ENCODE measurements at places on chromosomes 3 and 15.

- no peak for DNase-seq
These were observed 18.4 kb downstream of the CLDN1 start for GRCh38 chr3:190303884-190304283.

GRCh38 chr15:67792250-67792942 lies 32.9 kb upstream of the SKOR1 start:
- no peak for DNase-seq

DNA sequence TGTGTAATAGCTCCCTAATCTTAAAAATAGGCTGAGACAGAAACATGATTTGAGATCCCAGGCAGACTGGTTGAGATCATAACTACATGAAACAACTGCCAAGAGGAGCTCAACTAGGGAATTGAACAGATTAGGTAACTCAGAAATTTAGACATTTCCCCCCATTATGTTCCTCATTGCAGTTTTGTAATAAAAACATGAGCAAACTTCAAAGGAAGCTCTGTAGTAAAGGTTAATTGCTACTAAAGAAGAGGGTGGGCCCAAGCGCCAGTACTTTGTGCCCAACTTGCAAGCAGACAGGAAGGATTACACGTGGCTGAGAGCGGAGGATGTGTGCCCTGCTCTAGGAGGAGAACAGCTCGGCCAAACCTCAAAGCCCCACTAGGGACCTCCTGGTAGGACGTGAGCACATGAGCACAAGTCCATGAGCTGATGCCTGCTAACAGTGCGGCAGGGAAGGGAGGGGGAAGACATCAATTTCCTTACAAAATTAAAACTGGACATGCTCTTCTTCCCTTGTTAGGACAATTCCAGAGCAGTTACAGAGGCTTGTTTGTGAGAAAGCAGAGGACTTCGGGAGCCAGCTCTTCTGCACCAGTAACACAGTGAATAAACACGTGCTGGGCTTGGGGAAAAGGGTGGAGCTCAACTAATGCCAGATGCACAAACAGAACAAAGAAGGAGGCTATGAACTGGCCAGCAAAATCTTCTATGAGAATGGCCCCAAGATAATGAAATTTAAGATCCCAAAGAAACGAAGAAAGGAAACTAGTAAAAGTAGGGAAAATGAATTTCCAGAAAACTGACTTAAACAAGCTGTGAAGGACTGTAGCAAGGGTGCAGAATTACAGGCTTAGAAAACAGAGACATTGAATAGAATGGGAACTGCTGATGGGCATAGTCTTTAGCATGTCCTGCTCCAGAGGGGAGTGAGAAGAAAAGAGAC lies 275.5 kb downstream of the MECOM start:
- no peak for DNase-seq

DNA sequence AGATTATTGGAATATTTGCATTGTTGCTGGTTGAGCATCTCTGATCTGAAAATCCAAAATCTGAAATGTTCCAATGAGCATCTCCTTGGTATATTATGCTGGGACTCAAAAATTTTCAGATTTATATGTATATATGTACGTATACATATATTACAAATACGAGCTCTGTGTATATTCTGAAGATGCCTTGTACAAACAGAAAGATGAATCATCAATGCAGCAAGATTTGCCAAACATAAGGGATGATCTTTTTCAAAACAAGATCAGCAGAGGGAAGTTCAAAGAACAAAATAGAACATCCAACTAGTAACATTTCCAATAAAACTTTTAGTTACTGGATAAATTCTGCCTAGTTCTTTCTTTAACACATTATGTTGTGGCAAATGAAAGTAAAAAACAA lies 42.5 kb downstream of the HERC1 start:
- no peak for DNase-seq

DNA sequence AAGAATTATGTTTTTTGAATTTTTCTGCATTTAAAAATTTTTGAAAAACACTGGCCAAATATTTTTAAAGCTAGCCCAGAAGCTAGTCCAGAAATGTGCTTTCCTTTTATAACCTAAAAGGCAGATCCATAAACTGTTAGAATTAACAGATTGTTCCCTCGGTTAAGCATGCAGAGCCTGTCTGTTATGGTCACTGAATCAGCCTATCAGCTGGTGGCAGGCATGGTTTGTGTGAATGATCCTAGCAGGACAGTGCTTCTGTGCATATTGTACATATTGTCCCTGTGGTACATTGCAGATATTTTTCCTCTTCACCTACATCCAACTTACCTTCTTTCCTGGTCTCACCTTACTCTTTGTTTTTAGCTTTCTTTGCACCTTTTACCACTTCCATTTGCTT lies 53.3 kb downstream of the RARB start:
- DNase-seq = no peak

DNA sequence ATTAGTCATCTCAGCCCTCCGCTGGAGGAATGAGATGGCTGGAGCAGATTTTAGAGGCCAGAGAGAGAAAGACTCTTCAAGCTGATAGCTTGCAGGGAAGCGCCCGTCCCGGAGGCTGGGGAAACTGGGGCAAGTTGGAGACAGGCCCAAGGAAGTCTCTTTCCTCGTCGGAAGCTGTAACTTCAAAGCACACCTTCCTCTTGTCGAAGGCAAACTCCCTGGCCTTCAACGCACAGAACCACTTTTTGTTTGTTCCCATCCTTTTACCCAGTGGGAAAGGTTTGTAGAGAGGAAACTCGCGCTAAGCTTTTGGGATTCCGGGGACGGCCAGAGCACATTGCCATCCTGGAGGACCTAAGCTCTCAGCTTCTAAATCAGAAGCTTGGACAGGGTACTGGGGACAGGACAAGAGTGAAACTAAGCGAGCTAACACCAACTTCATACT lies 900 bp upstream of the EOMES start:
- no peak for DNase-seq

DNA sequence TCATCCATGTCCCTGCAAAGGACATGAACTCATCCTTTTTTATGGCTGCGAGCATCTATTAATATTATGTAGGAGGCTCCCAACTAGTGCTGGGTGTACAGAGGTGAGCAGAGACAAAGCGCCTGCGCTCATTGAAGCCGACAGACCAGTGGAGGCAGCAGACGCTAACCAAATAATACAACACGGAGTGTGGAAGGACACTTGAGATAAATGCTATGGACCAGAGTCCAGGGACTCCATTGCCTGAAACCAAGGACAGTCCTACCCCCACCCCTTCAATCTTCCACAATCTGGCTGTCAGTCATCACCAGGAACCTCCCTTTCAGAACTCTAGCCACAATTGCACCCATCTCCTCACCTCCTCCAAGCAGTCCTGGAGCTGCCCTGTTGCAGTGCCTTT lies 41.5 kb downstream of the KLHL6 start:
- no peak for DNase-seq

- DNase-seq = no peak
These were observed 34.8 kb upstream of the FAM174B start for GRCh38 chr15:92690395-92690794.

GRCh38 chr3:14463330-14464140 lies 61.1 kb downstream of the SLC6A6 start:
- peak; percentile 31 for DNase-seq

DNA sequence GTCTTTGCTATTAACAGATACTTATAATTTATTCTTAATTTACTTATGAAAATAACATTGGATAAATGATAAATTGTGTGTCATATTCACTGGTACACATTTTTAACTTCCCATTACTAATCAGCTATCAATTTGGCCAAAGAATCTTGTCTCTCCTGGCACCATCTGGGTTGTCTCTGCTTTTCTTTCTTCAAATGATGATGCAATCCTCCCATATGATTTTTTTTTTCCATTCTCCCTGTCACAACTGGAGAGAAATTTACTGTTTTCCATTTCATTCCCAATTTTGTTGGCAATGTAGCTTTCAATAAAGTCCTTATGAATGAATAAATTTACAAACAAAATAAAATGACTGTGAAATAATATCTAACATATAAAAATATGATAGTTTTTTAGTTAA lies 743.7 kb upstream of the EPHA6 start:
- DNase-seq = no peak

DNA sequence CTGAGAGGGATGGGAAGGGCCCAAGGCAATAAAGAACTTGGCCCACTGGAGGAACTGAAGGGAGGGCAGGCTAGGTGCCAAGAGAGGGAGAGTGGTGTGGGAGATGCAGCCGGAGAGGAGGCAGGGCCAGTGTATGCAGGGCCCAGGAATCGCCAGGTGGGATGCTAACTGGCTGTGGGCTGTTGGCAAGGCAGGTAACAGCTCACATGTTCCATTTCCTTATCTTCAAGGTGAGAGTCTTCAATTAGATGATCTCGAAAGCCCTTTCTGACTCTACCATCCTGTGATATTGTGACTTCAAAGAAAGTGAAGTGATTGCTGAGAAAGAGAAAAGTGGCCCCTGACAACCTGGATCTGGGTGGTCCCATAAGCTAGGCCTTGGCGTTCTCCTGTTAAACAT lies 49.0 kb downstream of the CASR start:
- no peak for DNase-seq

DNA sequence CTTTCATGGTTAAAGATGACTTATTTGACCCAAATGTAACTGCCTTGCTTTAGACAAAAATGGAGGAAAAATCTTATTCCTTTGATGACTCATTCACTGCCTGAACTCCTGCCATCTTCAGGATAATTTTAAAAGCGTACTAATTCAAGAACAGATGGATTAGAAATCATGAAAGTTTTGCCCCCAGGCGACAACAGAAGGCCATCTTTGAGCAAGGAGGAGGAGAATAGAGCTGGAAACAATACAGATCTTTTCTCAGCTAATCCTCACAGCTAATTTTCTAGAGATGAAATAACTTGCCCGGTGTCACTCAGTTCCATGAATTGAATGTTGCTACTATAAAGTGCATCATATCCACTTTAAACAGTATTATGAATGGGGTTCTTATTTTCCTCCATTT lies 324.7 kb upstream of the RARB start:
- DNase-seq = no peak

DNA sequence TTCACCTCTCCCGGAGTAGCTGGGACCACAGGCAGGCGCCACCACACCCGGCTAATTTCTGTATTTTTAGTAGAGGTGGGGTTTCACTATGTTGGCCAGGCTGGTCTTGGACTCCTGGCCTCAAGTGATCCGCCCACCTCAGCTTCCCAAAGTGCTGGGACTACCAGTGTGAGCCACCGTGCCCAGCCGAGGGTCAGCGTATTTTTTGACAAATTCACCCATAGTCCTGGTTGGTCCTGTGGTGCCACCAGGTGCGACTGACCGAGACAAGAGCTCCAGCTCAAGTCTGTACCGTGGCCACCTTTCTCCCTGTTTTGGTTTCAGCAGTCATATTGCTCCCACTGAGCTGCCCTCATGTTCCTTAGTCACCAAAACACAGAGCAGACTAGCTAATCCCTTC lies 8.8 kb downstream of the SLC51A start:
- no peak for DNase-seq

DNA sequence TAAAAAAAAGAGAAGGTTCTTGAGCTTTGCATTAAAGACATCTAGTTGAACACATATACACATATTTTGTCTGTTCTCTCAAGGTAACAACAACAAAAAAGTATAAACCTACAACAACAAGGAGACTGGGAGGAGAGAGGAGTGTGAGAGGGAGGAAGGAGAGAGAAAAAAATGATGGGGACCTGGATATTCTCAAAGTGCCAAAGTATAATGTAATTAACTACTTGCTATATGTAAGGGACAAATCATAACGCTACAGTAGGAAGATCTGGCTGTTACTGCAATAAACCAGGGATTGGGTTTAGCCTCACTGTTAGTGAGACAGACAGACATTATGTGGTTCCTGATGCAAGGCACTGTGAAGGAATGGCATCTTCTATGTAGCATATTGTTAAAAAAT lies 14.2 kb upstream of the GABRR3 start:
- no peak for DNase-seq

DNA sequence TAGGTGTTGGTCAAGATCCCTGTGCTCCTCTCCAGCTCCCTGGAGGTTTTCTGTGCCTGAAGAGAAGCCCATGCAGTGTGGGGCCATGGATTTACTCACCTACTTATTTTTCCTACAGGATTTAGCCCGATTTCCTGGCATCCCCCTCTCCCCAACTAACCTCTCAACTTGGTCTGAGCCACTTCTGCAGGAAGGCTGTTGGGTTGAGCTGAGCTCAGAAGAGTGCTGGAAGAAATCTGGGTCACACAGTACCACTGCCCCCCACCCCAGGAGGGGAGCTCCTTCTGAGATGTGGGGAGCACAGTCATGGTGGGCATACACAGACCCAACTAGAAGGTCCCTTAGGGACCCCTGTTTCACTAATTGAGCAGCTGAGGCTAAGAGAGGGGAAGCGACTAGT lies 34.4 kb upstream of the SLCO2A1 start:
- no peak for DNase-seq

DNA sequence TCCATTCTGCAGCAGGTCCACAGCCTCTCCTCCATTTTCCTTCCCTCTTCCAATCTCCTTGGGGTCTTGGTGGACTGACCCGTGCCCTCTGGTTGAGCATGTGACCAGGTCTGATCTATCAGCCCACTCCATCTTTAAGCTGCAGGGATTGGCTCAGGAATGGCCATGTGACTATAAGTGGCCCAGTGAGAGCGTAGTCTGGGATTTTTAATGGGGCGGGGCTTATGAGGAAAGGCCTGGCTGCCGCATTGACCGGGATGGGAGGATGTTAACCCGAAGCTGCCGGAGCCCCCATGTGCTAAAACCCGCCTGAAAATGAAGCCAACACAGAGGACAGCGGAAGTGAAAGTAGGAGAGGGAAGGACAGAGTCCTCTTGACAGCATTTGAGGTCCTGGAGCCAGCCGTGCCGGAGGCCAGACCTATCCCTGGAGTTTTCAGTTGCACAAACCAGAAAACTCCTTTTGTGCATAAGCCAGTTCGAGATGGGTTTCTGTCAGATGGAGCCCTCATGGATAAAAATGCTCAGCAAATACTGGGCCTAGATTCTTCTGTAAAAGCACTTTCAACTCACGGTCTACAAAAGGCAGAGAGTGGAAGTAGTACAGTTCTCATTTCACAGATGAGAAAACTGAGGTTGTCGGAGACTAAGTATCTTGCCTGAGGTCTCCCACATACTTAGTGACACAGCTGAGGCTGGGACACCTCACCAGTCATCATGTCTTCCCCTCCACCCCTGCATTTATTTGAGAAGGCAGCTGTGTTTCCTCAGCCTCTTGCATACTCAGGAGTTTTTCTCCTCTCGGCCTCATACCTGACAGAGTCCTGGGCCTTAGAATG lies 61.9 kb downstream of the ATP2B2 start:
- no peak for DNase-seq

DNA sequence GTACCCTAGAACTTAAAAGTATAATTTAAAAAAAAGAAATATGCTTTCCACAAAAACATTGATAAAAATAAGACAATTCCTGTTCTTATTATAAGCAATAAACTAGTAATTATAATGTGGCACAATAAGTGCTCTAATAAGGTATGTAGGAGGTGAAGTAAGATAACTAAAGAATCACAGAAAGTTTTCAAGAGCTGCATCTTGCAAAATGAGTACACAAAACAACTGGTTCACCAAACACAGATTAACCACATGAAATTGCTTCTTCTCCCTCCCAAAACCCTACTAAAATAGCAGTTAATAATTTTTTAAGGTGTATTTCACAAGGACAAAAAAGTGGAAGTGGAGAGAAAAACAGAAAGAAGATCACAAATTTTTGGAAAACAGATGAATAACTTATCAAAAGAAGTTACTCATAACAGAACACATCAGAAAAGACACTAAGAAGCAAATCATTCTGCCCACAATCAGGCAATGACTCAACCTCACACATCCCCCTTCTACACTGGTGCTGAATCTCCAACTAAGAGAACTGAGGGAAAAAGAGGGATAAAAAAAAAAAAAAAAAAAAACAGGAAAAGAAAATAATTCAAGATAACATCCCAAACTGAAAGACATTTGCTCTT lies 64.2 kb downstream of the TBC1D5 start:
- DNase-seq = no peak

GRCh38 chr3:158508481-158508880 lies 62.5 kb upstream of the MLF1 start:
- DNase-seq = no peak

- DNase-seq = no peak
These were observed 126.2 kb upstream of the C2CD4B start for GRCh38 chr15:62291262-62291661.
